ENCODE measurements at places on chromosomes 11 and 22.

DNA sequence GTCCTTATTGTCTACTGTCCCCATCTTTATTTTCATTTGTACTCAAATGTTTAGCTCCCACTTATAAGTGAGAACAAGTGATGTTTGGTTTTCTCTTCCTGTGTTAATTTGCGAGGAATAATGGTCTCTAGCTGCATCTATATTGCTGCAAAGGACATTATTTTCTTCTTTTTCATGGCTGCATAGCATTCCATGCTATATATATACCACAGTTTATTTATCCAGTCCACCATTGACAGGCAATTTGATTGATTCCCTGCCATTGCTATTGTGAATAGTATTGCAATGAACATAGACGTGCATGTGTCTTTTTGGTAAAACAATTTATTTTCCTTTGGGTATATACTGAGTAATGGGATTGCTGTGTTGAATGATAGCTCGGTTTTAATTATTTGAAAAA lies 1545.8 kb upstream of the RAG2 start:
- DNase-seq = no peak

- DNase-seq = no peak
Observed at GRCh38 chr11:35516403-35516802, 9.0 kb downstream of the PAMR1 start.

- no peak for DNase-seq
Observed at GRCh38 chr11:2446590-2447252, 1.9 kb downstream of the KCNQ1 start.

GRCh38 chr11:35856756-35857155 lies 87.1 kb upstream of the LDLRAD3 start:
- no peak for DNase-seq

DNA sequence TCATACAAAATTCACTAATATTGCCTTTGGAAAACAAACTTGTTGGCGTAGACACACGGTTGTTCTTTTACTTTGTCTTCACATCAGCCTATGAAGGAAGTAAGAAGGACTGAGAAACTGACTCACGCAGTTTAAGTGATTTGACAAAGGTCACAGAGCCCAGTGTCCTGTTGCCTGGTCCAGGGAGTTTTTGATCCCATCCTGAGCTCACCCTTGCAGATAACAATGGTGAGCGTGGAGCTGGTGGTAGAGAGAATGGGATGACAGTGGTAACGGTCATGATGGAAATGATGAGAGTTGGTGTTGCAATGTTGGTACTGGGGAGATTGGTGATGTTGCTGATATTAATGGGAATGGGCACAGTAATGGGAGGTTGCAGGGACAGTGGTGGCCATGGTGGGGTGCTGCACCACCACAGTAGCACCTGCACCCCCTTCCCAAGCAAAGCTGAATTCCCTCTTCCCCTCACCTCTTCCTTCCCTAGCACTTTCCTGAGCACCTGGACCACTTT lies 22.0 kb downstream of the CREB3L1 start:
- DNase-seq = no peak

Data from activated T-cell treated with anti-CD3 and anti-CD28 coated beads, Interleukin-2, amount 50 U/mL, for 4 hours (primary cell).